Activated naive CD4-positive, alpha-beta T cell (primary cell): ENCODE measurements at places on chromosomes 16 and 17.

GRCh38 chr17:21538615-21539014 is 153.7 kb upstream of the KCNJ18 start:
- no peak for DNase-seq

GRCh38 chr17:16489431-16489830 is 2.6 kb downstream of the LRRC75A start:
- no peak for DNase-seq

GRCh38 chr16:57601801-57602478 is 26.5 kb upstream of the ADGRG1 start:
- no peak for DNase-seq

DNA sequence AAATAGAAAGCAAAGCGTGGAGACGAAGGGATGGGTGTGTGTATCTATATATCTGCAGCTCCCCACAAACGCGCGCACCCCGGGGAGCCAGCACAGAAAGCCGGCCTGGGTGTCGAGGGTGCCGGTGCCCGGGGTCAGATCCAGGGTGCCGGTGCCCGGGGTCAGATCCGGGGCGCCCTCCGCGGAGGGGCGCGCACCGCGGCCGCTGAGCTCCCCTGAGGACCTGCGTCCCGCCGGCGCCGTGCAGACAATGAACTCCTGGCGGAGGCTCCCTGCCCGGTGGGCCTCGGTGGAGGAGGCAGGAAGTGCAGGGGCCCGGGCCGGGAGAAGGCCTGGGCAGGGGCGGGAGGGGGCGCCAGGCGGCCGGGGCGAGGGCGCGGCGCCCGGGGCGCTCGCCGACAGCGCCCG is 1.1 kb downstream of the ZNF423 start:
- DNase-seq = no peak

- DNase-seq = no peak
These were observed 49.6 kb downstream of the KCNJ12 start for GRCh38 chr17:21425736-21426135.

DNA sequence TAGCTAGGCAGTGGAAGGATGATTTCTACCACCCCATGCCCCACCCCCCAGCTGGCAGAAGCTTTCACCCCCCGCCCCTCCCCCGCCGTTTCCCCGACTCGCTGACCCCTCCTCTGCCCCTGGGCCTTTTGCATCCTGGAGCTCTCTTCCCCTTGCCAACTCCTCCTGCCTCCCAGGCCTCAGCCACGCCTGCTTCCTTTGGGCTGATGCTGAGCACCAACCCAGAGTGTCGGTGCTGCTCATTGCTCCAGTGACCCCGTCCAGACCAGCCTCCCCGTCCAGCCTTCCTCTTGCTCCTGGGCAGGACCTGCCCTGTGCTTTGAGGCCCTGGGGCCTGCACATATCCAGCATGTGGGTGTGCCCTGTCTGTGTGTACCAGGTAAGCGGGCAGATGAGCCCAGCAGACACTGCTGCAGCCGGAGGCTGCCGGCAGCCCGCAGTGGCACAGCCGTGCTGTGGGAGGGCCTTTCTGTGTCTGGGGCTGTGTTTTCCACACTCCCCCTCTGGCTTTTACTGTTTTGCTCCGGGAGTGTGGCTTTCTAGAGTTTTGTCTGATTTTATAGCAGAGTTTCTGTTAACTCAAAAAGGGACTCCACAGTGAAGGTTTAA is 72.9 kb downstream of the JPH3 start:
- no peak for DNase-seq

GRCh38 chr16:81863630-81864352 is 84.7 kb downstream of the PLCG2 start:
- no peak for DNase-seq

DNA sequence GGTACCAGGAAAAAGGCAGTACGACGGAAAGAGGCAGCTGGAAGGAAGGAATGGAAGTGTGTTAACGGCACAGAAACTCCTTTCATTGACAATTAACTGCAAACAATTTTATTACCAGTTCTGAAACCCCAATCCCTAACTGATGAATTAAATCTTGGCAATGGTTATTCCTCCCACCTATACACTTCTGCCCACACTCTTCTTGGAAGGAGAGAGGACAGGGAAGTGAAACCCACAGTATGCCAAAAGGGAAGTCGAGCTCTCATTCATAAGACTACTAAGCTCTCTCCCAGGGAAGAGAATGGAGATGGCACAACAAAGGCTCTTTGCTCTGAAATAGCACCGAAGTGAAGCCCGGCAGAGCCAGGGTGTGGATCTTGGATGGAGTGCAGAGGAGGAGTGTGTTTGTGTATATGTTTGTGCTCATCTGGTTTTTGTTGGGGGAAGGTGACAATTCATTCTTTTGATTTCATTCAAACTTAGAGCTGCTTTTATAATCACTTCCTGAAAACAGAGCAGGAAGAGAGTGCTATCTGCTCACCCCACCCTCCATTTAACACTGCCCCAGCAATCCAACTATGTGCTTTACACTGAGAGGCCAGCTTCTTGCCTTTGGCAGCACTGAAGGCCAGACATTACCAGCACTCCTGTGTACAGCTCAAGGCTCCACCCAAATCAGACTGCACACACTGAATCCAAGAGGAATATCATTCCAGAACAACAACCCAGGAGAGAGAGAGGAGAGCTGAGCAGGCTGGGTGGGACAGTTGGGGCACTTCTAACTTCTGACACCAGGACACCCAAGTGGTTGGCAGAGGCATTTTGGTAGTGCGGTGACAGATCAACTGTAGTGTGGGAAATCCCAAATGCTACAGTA is 68.7 kb downstream of the HIC1 start:
- DNase-seq = no peak

- DNase-seq = no peak
These were observed 10.8 kb downstream of the ATP2C2 start for GRCh38 chr16:84379008-84379708.

GRCh38 chr16:57019746-57020145 is 30.4 kb downstream of the NLRC5 start:
- no peak for DNase-seq

DNA sequence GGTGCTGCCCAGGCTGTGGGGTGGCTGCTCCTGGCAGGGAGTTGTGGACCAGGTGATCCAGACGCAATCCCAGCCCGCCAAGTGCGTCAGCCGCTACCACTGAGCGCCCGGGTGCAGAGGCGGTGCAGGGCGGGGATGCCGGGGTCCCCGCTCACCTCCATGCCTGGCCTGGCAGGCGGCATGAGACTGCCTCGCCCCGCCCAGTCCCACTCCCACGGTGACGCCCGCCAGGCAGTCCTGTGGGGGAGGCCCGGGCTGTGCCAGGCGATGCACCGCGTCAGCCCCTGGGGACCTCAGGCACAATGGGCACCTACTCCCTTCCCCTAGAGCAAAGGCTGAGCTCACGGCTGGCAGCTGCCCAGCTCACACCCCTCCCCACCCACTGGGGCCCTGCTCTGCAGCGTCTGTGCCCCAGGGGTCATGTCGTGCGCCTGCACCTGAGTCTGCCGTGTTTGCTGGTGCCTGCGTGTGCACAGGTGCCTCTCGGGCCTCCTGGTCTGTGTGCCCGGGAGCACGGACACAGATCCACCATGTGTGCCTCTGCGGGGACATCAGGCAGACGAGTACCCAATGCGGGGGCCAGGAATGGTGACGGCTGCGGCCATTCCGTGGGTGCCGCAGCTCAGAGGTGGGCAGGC is 5.3 kb downstream of the RPUSD1 start:
- no peak for DNase-seq

DNA sequence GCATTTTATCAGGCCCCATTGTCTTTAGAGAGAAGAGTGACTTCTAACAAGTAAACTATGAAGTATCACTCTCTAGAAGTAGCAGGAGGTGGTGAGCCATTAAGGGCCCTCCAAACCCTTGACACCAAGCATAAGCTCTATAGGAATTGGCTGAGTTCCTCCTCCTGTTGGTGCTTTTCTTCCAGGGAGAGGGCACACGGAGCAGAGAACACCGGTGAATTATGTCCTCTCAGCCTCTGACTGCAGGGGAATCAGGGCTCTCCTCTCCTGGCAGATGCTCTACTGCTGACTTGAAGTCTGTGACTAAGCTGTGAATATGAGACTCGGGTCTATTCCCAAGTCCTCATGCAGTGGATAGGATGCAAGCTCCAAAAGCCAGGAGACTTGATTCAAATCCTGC is 32.3 kb downstream of the CHD9 start:
- DNase-seq = no peak

GRCh38 chr16:9596788-9597187 is 505.3 kb downstream of the HAPSTR1 start:
- DNase-seq = no peak

- DNase-seq = no peak
These were observed 80.6 kb downstream of the IRF8 start for GRCh38 chr16:85979605-85980004.

DNA sequence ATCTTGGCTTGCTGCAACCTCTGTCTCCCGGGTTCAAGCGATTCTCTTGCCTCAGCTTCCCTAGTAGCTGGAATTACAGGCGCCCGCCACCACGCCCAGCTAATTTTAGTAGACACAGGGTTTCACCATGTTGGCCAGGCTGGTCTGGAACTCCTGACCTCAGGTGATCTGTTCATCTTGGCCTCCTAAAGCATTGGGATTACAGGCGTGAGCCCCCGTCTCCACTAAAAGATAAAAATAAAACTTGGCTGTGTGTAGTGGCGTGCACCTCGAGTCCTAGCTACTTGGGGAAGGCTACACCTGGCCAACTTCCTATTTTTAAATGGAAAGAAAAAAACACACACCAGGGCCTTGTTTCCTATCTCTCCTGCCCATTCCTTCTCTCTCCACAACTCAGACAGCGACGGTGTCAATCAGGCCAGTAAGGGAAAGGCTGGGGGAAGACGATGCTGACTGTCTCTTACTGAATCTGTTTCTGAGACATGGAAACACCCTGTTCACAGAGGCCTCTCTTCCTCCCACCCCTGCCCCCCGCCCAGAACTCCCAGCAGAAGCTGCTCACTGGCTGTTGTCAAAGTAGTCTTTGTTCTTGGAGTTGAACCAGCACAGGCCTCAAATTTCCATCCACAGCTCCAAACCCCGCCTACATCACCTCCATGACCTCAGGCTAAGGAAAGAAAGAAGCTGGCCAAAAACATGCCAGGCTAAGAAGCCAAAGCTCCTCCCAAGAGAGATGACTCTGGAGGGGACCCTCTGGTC is 96.6 kb downstream of the NXN start:
- no peak for DNase-seq

GRCh38 chr17:301681-302299 is 50.8 kb downstream of the RPH3AL start:
- DNase-seq = no peak

DNA sequence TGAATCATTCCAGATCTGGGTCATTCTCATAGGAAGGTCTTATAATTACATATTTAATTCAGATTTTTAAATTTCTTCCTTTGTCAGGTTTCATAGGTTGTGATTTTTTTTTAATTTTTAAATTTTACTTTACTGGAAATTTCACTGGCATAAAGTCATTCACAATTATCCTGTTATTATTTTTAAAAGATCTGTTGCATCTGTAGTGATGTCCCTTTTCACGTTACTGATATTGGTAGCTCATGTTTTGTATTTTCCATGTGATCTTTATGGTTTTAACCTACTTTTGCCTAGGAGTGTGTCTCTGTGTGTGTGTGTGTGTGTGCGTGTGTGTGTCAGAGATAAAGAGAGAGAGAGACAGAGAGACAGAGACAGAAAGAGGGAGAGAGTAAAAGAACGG is 216.6 kb upstream of the KCNJ16 start:
- DNase-seq = no peak

GRCh38 chr17:46028374-46028773 is 29.3 kb downstream of the STH start:
- DNase-seq = no peak

DNA sequence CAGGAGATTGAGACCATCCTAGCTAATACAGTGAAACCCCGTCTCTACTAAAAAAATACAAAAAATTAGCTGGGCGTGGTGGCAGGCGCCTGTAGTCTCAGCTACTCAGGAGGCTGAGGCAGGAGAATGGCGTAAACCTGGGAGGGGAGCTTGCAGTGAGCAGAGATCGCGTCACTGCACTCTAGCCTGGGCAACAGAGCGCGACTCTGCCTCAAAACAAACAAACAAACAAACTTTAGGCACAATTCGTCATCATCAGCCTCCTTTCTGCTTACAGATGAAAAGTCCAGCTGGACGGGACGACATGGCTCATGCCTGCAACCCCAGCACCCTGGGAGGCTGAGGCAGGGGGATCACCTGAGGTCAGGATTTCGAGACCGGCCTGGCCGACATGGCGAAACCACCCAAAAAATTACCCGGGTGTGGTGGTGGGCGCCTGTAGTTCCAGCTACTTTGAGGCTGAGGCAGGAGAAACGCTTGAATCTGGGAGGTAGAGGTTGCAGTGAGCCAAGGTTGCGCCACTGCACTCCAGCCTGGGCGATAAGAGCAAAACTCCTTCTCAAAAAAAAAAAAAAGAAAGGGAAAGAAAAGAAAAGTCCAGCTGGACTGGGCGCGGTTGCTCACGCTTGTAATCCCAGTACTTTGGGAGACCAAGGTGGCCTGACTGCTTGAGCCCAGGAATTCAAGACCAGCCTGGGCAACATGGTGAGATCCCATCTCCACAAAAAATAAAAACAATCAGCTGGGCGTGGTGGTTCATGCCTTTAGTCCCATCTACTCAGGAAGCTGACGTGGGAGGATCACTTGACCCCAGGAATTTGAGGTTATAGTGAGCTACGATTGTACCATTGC is 1.5 kb upstream of the SPIRE2 start:
- DNase-seq = no peak

GRCh38 chr17:73521376-73521775 is 122.9 kb downstream of the SDK2 start:
- no peak for DNase-seq

GRCh38 chr17:64126918-64127317 is 3.0 kb downstream of the ERN1 start:
- DNase-seq = no peak

DNA sequence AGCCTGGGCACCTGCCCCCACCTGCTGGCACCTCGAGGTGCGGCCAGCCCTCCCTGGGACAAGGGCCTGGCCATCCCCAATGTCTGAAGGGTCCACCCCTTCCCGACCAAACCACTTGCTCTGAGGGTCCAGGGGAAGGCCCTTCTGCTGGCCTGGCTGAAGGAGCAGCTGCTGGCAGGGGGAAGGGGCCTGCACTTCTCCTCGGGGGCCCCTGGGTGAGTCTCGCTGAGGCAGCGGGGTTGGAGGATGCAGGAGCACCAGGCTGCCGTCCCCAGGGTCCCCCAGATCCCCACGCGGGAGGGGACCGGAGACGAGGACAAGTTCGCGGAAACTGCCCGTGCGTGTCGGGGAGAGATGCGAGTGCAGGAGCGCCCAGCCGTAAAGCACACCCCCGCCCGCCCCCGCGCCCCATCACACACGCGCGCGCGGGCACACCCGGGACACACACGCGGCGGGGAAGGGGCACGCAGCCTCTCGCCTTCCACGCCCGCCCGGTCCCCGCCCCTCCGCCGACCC is 725 bp upstream of the CACNA1H start:
- no peak for DNase-seq

DNA sequence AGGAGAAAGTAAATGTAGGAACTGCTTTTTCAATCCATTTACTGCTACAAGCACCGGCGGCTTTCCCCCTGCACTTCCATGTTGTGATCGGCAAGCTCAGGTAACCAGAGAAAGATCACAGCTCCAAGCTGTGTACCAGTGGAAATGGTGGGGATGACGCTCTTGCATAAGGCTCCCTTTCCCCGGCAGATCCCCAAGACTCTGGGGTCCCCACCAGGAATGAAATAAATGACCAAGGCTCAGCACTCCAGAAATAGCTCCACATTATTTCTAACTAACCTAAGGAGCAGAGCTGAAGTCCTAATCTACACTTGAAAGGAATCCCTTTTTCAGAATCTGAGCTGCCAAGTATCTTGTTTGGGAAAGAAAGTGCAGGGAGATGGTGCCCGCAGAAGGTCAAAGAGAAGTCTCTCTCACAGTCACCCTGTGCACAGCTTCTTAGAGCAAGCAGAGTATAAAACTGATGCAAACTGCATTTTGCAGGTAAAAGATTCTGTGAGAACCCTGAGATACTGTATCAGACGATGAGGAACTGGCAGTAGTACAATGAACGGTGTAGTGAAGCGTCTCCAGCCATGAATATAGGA is 11.1 kb downstream of the GRB2 start:
- no peak for DNase-seq
